Activated CD8-positive, alpha-beta memory T cell treated with anti-CD3 and anti-CD28 coated beads for 1 hour (primary cell): ENCODE measurements at places on chromosomes 13 and 19.

- DNase-seq, result no peak
Observed at GRCh38 chr19:38433268-38433733, at the start of gene RYR1. Gene RYR1, plus strand, starts transcription at chr19:38433691. Its CDS starts 139 bp downstream, at chr19:38433830.

DNA sequence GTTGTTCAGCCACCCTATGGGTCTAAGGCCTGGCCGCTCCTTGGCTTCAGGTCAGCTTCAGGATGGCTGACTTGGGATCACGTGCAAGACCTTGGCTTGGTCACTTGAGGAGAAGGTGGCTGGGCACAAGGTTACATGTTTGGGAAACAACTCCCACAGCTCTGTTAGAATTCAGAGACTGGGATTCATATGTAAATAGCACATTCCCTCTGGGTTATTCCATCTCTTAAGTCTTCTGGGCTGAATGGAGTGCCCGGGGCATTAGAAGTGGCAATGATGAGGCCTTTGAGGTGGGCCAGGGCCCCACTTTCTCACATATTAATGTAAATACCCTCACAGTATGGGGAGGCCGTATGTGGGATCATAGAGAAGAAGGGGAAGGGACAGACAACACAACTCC, 150.9 kb downstream of the EFNB2 start:
- no peak for DNase-seq

GRCh38 chr19:19119325-19120237, 18.7 kb downstream of the TMEM161A start:
- DNase-seq, result no peak

DNA sequence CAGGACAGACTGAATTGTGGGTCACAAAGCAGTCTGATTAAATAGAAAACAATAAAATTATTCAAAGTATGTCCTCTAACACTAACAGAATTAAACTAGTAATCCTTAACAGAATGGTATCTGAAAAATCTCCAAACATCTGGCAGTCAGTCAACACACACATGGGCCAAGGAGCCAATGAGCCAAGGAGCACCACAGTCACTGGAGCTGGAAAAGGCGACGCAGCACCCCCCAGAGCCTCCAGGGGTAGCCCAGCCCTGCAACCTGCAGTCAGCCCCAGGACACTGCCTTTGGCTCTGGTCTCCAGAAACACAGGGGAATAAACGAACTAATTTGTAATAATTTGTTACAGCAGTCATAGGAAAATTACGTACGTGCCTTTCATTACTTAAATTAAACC, 12.3 kb downstream of the TUBGCP3 start:
- no peak for DNase-seq

- no peak for DNase-seq
Observed at GRCh38 chr19:55206664-55207500, 2.4 kb downstream of the PTPRH start.

- no peak for DNase-seq
Observed at GRCh38 chr19:17337675-17338432, 501 bp downstream of the GTPBP3 start.

DNA sequence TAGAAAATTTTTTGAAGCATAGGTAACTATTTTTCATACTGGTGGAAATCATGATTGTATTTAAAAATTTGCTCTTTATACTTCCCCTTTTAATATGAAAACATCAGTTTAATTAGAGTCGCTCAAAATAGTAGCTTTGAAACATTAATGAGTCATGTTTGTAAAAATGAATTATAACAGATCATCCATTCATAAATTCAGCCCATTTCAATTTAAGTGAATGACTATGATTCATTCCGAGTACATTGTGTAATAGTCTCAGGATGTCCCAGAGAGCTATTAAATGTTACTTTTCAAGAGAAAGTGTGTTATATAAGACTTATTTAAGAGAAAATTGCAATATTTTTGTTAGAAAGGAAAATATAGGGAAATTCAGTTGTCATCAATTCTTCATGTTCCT, 111.0 kb downstream of the FNDC3A start:
- no peak for DNase-seq

DNA sequence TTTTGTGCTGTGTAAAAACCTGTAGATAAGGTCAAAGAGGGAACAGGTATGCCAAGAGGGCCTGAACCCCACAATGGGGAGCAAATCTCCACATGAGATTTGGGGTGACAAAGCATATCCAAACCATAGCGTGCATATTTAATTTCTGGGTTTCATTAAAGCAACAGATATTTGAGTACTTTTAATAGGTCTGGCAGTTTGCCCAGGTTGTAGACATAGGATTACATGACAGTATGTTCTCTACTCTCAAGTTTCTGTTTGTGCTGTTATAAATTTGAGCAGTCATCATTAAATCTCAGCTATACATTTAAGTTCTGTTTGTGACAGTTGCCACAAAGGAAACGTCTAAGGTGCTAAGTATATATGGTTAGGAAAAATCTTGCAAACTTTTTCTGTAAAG, 236.4 kb downstream of the ATP8A2 start:
- no peak for DNase-seq

- no peak for DNase-seq
Observed at GRCh38 chr19:55958356-55958755, 10.7 kb downstream of the NLRP8 start.

- DNase-seq, result no peak
Observed at GRCh38 chr13:113064534-113065405, 40.8 kb upstream of the F7 start.

DNA sequence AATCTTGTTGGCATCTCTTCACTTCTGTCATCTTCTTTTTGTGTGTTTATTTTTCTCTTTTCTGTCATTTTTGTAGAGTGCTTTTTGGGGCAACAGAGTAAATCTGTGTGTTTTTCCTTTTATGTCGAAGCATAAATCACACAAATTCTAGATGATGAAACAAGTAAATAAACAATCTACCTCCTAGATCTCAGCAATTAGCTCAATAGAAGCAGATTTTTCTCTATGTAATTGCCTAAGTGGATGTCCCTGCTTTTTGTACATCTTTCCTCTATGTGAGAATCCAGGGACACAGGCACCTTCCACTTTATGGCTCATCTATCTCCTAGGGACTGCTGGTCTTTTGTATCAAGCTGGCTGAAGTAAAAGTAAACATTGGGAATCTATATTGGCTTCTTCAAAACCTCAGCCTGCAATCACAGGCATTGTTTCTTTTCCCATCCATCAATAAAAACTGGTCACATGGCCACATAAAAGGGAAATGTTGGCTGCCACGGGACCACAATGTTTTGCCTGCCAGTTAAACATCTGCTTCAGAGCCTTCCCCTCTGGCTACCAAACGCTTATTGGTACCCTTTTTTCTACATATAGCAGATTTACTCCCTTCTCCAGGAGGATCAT, 323.8 kb downstream of the LMO7 start:
- DNase-seq, result no peak

GRCh38 chr19:1407528-1408299, at the start of gene DAZAP1:
Gene DAZAP1, plus strand, starts transcription at chr19:1407586. Its CDS starts 188 bp downstream, at chr19:1407774.
- DNase-seq, result no peak

DNA sequence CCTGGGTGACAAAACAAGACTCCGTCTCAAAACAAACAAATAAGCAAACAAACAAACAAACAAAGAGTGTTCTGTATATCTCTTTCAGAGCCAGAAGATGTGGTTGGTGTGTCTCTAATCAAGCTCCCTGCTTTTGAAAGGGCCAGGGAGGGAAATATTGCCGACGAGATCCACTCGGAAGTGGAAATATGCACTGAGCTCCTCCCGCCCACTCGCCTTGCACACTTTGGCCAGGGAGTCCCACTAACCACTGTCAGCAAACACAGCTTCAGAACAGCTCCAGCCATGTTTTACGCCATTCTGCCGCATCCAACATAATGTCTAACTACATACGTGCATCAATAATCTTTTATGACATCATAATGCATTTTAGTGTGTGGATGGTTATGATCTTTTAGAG, 155.5 kb upstream of the VSTM2B start:
- DNase-seq, result no peak

- DNase-seq, result no peak
Observed at GRCh38 chr13:31773538-31773937, 34.2 kb downstream of the RXFP2 start.

DNA sequence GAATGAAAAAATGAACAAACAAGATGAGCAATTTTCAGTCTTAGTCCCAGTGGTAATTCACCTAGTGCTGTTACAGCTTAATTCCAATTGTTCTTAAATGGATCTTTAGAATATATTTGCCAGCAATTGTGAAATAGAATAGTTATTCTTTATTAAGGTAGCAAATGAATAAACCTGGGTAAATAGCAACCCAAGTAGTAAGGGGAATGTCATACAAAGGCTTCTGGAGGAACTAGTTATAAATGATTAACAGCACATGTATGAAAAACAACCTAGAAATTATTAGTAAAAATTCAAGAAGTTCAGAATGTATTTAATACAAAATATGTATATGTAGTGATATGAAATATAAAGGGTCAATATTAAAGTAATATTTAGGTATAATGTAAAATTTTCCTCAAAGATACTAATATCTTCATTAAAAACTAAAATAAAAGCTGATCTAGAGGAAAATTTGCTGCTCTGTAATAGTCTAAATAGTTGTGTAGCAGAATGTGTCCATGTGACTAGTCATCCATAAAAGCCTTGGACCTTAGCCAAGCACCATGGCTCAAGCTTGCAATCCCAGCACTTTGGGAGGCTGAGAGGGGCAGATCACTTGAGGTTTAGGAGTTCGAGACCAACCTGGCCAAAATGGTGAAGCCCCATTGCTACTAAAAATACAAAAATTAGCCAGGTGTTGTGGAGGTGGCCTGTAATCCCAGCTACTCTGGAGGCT, 535.9 kb upstream of the ATXN8OS start:
- DNase-seq, result no peak

DNA sequence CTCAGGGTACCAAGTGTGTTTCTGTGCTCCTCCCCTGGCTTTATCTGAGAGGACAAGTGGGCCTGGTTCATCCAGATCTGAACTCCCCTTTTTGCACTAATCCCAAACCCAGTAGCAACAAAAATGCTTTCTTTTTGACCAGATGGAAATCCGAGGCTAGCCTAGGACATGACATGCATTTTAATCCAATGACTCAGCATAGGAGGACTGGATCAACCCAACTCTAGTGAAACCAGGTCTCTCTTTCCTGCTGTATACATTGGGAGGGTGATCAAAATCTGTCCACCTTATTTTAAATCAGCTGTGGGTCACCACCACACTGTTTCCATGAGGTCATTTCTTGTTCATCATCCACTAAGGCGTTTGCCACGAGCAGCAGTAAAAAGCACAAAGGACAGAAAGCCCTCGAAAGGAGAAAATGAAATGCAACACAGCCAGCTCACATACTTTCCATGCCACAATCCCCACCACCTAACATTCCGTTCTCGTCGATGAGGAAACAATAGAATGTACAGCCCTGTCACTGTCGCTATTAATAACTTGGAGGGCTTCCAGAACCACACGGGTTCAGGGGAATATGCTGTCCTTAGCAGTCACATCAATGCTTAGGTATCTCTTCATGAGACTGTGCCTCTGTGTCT, 543.0 kb downstream of the IRS2 start:
- no peak for DNase-seq

- no peak for DNase-seq
Observed at GRCh38 chr13:29161676-29162075, 341.5 kb downstream of the MTUS2 start.

DNA sequence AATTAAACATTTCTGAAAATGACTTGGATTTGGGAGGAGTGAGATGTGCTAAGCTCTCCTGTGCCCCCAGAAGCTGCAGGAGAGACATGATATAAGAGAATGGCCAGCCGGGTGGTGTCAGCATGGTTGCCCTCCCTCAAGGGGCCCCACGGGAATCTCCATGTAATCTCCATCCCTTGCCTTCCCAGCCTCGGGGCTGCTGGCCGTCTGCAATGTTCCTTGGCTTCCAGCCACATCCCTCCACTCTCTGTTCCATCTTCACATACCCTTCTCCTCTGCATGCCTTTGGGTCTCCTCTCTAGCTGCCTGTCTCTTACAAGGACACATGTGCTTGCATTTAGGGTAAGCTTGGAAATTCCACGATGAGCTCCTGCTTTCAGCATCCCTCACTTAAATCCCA, 172.0 kb downstream of the TSHZ3 start:
- no peak for DNase-seq

DNA sequence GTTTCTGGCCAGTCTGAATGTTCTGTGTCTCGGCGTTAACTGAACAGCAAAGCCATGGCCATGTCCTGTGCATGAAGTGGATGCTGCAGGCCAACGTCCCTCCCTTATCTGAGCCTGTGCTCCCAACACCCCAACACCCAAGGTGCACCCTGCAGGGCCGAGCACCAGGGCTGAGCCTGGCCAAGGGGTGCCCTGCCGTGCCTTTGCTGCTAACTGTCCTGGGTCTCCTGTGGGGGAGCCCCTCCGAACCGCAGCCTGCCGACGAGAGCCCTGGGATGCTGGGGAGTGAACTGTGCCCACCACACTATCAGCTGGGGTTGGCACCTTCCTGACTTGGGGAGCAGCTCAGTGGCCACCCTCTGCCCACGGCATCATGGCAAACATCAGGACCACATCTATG, 17.6 kb downstream of the GPX4 start:
- DNase-seq, result no peak

DNA sequence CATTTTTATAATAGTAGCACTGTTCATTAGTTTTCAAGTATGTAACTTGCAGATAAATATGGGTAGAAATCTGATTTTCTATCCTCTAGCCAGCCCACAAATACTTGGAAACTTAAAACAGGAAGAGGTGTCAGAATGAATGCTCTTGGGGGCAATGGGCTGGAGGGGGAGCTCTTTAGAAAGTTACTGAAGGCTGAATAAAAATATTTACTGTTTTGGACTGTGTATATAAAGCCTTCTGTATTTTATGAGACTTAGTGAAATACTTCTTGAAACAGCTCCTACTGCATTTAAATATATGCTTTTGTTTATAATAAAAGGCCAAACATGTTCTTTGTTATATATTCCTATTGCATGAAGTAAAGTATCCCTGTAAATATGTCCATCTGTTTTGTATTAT, 138.8 kb downstream of the RGCC start:
- DNase-seq, result no peak

- no peak for DNase-seq
Observed at GRCh38 chr13:23547000-23547590, 23.1 kb upstream of the TNFRSF19 start.

GRCh38 chr19:29311191-29311790, 98.3 kb upstream of the UQCRFS1 start:
- no peak for DNase-seq

DNA sequence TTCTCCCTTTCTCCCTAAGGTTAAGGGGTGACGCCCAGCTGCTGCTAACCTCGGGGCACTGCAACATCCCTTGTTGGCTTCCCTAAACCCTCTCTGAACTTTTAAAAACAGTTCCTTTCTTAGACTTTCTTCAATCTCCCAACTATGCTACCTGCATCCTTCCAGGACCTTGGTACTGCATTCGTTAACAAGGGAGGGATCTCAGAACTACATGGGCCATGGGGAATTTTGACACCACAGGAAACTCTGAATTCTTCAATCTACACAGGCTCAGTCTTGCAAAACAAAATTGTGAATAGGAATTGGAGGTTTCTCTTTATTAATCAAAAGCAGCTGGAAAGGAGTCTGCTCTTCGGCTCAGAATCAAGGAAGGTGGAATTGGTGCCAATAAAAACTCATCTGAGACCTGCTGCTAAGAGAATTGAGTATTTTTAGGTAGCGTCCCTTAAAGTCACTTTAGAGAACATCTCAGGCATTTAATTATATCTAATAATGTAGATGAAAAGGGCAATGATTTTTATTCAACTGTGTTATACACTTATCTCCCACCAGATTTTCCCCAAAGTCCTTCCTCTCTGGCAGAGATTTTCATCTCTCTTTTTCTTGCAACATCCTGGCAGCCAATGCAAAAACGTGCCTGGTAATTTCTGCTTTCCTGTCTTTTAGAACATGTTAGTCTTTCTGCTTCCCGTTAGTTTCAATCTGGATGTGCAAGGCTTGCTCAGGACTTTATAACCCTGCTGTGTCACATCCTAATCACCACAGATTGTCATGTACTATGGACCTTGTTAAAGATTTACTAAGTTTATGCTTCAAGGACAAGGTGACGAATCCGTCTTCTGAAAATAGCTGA, 69.1 kb upstream of the SLC15A1 start:
- no peak for DNase-seq
